MV-4-11 (cell line): ENCODE measurements at places on chromosomes 5 and 9.
A peak's percentile ranks its signal among the peaks of the same experiment; 100 is the strongest.

DNA sequence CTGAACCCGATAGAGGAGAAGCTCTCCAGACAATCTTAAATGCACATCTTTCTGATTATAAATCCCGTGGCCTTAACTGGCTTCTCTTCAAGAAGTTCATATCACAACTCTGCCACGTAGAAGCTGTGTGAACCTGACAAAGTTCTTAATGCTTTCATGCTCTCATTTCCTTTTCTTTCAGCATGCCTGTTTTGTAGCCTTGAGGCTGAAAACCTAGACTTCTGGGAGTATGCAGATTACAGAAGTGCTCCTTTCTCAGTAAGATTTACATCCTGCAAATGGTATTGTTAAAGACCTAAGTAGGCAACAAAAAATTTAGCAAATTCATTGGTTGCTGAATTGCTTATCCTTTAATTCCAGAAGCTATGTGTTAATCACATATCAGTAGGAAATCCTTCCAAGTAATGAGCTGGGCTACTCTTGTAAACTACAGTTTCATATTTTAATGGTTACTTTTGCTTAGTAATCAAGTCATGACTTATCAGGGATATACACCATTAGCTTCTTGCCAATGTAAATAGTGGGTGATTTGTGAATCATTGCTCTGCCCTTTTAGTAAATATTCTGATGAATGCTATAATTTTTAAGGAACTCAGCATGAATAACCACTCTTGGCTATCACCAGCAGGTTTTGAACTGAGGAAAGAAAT lies 334.7 kb downstream of the FBXL7 start:
- DNase-seq: no peak

- no peak for DNase-seq
Observed at GRCh38 chr9:76161106-76161505, 233.1 kb downstream of the RFK start.

- no peak for DNase-seq
Observed at GRCh38 chr5:115165790-115166189, 3.9 kb downstream of the TRIM36 start.

GRCh38 chr9:764105-764524 lies 77.4 kb upstream of the DMRT1 start:
- peak; percentile 87 for DNase-seq

GRCh38 chr5:134647750-134648424 lies 698 bp upstream of the SEC24A start:
- DNase-seq: peak; percentile 93

GRCh38 chr5:151041577-151042268 lies 21.3 kb downstream of the GPX3 start:
- no peak for DNase-seq

- peak; percentile 92 for DNase-seq
Observed at GRCh38 chr9:105757496-105758251, 63.3 kb downstream of the TMEM38B start.

DNA sequence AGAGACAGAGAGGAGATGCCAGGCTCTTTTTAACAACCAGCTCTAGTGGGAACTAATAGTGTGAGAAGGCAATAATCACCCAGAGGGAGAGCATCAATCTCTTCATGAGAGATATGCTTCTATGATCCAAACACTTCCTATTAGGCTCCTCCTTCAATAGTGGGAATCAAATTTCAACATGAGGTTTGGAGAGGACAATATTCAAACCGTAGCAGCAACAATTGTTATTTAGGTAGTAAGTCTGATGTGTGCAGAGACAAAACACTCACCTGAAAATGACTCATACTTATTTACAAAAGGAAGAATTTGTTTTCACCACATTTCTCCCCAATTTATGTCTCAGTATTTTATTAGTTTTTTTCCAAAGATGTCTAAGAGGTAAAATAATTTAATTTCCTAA lies 144.3 kb downstream of the ST8SIA4 start:
- no peak for DNase-seq

GRCh38 chr9:96779089-96779488 lies 1.2 kb upstream of the ZNF510 start:
- peak; percentile 30 for DNase-seq

GRCh38 chr9:95736370-95736769 lies 139.1 kb upstream of the ERCC6L2 start:
- no peak for DNase-seq

DNA sequence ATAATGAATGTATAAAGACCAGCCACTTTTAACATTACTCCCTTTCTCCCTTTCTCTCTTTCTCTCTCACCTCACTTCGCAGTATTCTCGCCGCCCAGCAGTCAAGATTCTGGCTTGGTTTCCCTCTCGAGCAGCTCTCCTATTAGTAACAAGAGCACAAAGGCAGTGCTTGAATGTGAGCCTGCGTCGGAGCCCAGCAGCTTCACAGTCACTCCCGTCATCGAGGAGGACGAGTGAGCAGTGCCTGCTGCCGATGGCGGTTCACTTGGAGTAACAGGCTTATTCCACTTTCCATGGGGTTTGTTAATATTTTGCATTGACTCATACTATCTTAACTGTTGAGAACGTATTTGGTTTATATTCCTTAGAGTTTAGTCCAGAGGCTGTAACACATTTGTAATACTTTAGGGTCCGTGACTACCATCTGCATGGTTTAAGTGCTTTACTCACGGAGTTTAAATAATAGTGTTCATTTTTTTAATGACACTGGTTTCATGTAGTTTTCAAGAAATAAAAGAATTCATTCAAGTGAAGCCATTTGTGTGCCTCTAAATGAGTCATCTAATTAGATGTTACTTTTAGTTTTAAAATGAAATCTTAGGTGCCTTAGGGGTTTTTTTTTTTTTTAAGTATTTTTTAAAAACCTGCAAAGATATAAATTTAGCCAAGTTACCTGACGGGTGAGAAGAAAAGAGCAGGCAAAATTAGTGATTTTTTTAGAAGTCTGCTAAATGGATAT lies 8.4 kb upstream of the DMRT3 start:
- DNase-seq: no peak

- no peak for DNase-seq
Observed at GRCh38 chr5:172403817-172404216, 50.5 kb downstream of the SH3PXD2B start.

GRCh38 chr5:167451076-167451475 lies 840.4 kb upstream of the WWC1 start:
- no peak for DNase-seq

DNA sequence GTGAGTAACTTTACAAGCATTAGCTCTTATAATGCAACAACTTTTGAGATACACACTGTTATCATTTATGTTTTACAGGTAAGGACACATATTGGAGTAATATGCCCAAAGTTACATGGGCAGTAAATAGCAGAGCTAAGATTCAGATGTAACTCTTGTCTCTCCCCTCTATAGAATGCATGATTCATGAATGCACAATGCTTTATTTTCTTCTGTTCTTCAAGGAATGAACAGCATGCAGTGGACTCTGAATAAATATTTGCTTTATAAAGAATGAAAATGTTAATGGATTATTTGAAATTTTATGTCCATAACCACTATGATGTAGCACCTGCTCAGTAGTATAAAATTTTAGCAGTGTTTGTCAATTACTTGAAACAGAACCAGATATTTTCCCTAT lies 629.5 kb downstream of the KCTD16 start:
- DNase-seq: no peak

- no peak for DNase-seq
Observed at GRCh38 chr9:135080286-135081263, 6.9 kb upstream of the OLFM1 start.

DNA sequence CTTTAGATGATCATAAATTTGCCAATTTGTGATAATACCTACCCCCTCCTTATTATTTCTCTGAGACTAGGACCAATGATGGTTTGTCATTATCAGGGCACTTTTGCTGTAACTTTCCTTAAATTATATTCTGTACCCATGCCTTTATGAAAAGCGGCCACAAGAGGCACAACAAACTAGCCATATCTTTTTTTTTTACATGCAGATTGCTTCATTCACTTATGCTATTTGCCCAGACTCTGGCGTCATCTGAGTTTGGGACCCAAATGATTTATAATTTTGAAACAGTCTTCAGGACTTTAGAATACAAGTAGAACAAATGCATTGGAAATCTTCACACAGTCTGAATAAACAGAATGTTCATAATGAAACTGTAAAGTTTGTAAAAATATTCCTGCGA lies 408.1 kb downstream of the MAT2B start:
- DNase-seq: peak; percentile 70

GRCh38 chr9:88996046-88996920 lies 5.0 kb downstream of the S1PR3 start:
- DNase-seq: no peak

GRCh38 chr9:109966643-109967368 lies 186.8 kb downstream of the PALM2AKAP2 start:
- peak; percentile 35 for DNase-seq

DNA sequence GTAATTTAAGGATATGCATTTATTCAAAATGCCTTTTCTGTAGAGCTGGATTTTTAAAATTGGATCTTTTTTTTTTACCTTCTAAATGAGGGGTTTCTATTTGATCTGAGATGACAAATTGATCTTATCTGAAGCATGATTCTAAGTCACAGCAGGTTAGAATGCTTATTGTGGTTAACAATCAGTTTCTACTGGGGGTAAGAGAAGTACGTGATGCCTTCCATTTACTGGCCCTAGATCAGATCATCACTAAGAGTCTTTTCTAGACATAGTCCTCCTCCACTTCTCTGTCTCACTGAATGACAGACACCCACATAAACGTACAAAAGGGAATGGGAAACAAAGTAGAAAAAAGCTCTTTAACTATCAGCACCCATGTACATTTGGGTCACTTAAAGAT lies 231.9 kb downstream of the DMAC1 start:
- no peak for DNase-seq

DNA sequence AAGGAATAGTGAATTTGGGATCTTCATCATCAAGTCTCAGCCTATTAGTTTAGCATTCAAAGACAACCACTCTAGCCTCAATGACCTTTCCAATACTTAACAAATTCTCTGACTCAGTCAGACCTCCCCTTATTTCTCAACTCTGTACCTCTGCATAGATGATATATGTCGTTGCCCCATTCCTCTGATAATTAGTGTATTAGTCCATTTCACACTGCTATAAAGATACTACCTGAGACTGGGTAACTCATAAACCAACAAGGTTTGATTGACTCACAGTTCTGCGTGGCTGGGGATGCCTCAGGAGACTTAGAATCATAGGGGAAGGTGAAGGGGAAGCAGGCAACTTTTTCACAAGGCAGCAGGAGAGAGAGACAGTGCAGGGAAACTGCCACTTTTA lies 8.9 kb downstream of the MRPL22 start:
- DNase-seq: no peak

GRCh38 chr5:99460701-99461100 lies 531.9 kb upstream of the CHD1 start:
- no peak for DNase-seq

GRCh38 chr9:70205366-70206020 lies 53.3 kb upstream of the SMC5 start:
- no peak for DNase-seq

DNA sequence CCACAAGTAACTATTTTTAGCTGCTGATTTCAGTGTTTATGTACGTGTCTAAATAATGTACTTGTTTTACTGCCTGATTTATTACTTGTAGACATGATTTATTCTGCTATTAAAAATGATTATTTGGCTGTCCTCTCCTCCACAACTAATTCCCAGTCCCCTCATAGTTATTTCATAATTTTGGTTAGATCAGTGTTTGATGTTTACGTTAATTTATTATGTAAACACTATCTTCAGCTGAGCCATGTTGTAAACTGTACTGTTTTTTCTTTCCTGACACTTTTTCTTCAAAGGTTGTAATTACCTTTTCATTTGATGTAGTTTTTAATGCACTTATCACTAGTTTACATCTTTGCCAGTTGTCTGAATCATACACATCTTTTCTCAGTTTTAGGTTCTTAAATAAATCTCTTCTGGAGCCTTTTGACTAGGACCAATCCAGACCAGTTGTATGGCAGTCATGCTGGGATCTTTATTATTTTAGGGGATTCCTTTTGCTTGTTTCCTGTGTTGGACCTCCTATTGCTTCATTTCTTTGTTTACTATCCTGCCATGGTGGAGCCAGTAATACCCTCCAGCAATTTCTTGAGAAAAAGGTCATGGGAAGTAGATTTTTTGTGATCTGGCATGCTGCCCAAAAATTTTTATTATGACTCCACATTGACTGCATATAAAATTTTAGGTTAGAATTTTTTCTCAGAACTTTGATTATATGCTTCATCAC lies 16.1 kb downstream of the AP3S1 start:
- DNase-seq: no peak
